GOT3 (cell line): ENCODE measurements at places on chromosomes 6 and 20.

GRCh38 chr6:62740596-62740995, 454.6 kb upstream of the KHDRBS2 start:
- no peak for DNase-seq

DNA sequence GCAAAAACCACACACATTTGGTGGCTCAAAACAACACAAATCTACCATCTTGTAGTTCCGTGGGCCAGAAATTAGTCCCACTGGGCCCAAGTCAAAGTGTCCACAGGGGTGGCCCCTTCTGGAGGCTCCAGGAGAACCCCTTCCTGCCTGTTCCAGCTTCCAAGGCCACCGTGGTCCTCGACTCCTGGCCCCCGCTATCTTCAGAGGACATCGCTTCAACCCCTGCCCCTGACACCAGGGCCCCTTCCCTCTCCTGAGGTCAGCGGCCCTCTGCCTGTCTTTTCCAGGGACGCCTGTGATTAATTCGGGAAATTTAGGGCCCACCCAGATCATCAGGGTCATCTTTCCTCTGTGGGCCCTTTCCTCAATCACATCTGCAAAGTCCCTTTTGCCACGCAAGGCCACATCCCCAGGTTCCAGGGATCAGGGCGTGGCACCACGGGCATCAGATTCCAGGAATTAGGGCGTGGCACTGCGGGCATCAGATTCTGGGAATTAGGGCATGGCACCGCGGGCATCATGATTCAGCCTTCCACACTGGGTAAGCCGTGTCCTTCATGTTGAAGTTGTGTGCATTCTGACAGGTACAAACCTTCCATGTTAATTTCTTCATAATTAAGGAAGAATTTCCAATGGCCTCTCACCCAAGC, 59.9 kb upstream of the SMOC2 start:
- no peak for DNase-seq

DNA sequence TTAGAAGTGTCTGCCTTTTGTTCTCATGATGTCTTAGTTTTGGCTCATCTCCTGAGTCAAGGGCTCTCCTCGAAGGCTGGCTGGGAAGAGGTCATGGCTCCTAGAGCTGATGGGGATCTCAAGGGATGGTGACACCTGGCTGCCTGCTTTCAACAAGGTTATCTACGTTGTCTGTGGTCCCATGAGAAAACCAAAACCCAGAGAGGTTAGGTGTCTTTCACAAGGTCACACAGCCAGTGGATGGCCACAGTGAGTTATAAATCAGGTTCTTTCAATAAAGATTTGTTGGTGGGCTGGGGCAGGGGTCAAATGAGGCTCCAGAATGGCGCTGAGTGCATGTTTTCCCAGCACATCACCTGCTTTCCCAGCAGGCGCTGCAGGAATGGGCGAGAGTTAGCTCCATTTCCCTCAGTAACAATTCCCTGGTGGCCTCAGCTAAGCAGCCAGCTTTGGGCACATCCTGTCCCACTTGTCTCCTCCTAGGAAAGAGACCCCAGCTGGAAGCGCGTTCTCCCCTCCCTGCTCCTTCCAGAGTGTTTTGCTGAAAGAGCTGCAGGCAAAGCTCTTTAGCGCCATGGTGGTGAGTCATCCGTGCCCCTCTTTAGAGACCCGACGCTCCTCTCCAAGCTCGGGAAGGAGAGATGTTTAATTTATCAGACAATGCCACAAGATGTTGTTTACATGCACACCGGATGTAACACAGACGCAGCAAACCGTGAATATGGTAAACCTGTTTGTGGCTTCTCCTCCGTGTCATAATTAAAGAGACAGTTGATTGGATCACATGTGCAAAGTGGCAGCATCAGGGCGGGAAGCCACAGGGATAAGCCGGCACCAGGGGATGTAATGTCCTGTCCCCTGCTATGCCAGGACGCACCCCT, 109.7 kb downstream of the LRFN2 start:
- DNase-seq, result no peak

DNA sequence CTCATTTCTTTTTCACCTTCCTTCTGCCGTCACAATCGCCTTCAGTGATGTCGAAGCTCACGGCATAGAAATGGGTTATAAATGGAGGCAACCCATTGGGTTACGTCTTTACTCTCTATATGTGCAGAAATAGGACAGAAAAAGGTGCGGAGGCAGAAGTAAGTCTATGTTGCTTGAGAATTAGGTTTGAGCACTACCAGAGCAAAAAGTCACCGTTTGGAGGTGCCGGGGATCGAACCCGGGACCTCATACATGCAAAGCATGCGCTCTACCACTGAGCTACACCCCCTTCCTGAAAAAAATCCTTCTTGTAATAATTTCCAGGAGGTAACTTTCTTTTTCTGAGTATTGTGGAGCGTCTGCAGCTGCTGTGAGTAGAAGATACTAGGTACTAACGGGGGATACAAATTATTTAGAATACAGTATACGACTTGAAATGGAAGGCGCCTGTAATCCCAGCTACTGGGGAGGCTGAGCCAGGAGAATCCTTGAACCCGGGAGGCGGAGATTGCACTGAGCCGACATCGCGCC, 134.2 kb downstream of the TRIM27 start:
- no peak for DNase-seq

- DNase-seq, result no peak
These were observed 420.9 kb upstream of the PLCB4 start for GRCh38 chr20:8647961-8648441.

- no peak for DNase-seq
These were observed 579.0 kb upstream of the BTBD3 start for GRCh38 chr20:11338496-11339306.

DNA sequence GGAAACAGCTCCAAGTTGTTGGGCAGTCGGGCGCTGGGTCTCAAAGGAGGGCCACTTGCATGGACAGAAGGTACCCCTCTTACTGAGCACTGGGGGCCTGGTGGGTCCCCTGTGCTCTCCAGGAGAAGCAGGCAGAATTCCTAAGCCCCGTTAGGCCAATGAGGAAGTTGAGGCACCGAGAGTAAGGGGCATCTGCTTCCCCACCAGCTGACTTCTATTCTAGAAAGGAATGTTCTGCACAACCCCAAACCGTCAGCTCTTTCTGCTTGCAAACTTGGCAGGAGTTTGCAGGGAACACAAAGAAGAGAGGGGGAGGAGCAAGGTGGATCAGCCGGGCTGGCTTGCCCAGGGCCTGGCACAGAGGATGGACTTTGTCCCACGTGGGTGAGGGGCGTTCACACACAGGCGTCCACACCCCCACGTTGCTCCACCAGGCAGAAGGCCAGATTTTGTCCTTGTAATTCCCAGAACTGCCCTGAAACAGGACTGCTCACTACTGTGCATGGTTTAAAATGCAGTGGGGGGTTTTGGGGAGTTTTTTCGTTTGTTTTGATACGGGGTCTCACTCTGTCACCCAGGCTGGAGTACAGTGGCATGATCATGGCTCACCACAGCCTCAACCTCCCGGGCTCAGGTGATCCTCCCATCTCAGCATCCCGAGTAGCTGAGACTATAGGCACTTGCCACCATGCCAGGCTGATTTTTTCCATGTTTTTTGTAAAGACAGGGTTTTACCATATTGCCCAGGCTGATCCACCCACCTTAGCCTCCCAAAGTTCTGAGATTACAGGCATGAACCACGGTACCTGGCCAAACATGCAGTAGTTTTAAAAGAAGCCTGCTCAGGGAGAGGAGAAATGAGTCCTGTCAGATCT, 93.3 kb downstream of the SNX5 start:
- peak; percentile 28 for DNase-seq

GRCh38 chr6:147527197-147527596, 18.7 kb downstream of the SAMD5 start:
- DNase-seq, result no peak

DNA sequence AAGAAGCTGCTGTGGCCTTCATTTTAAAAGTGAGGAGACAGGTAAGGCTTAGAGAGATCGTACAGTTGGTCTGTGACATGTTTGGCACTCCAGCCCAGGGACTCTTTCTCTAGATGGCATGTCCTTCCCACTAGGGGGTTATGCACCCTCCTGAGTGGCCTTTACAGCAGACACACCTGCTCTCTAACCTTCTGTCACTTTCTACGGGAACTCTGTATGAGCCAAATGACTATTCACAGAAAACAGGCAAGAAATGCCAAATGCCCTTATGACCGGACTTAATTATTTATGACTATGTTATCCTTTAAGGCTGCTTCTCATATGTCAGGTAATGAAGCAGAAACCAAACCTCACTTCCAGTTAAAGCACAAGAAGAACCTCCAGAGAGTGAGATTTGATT, 91.2 kb downstream of the MAP3K5 start:
- no peak for DNase-seq

DNA sequence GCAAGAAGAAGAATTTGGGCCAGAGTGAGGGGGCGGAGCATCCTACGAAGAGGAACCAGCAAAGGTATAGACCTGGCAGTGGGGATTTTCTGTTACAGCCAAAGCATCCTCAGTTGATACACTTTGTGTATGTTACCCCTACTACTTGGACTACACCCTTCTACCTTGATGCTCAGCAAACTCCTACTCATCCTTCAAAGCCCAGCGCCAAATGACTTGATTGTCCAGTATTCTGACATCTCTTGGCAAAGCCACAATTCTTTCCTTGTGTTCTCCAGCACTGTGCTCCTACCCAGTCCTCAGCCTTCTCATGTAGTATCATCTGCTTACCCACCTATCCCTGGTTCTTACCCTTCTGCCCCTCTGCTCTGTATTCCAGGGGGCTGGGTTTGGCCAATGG, 21.7 kb upstream of the CTNNBL1 start:
- DNase-seq, result no peak

- DNase-seq, result peak; percentile 73
These were observed 25.3 kb upstream of the TOP1 start for GRCh38 chr20:41003143-41003935.

DNA sequence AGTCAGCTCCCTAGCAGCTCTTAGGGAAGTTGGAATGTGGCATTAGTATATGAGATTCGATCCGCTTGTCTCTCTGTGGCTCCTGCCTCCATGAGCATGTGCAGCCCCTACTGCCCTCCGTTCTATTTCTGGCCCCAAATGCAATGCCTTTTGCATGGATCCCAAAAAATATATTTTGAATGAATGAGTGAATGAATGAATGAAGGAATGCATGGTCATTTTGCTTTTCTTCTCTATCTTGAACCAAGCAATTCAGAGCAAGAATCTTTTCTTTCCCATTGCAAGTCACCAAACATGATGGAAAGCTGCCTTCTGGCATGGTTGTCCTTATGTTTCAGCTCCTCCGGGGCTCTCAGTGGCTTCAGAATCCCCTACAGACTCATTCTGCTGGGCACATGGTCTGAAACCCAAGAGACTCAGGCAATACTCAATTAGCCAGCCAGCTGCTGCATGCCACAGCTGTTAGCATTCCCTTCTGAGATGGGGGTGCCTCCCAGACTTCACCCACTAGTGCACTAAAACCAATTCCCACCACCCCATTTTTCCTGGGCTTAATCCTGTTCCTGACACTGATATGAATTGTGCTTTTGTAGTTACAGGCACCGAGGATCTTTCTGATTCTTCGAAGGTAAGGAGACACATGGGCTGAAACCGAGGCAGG, 2.6 kb upstream of the IYD start:
- DNase-seq, result no peak

GRCh38 chr20:59375541-59375940, 75.1 kb downstream of the EDN3 start:
- DNase-seq, result no peak

GRCh38 chr20:21832442-21833385, 127.2 kb downstream of the PAX1 start:
- DNase-seq, result no peak

GRCh38 chr6:99868074-99868702, 125.8 kb downstream of the MCHR2 start:
- DNase-seq, result no peak

DNA sequence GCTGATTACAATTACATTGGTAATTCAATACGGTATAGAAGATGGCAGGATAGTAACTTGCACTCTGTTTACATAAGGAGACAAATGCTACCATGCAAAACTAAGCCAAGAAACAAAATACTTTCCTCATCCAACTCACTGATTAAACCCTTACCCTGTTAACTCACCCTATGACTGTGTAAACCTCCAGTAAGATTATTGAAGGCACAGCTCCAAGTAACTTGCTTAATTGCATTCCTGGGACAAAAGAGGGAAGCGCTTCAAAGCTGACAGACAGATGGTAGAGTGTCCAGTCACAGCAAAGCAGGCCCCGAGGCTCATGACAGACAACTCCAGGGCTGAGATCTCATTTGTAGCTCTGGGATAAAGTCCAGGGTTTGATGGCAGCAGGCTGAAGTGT, 6.9 kb upstream of the KIF16B start:
- no peak for DNase-seq

GRCh38 chr20:34246126-34246626, 5.0 kb downstream of the ASIP start:
- no peak for DNase-seq

GRCh38 chr6:41582540-41582939, 36.4 kb downstream of the FOXP4 start:
- no peak for DNase-seq

- DNase-seq, result no peak
These were observed 178.4 kb downstream of the MTHFD1L start for GRCh38 chr6:151043944-151044343.

DNA sequence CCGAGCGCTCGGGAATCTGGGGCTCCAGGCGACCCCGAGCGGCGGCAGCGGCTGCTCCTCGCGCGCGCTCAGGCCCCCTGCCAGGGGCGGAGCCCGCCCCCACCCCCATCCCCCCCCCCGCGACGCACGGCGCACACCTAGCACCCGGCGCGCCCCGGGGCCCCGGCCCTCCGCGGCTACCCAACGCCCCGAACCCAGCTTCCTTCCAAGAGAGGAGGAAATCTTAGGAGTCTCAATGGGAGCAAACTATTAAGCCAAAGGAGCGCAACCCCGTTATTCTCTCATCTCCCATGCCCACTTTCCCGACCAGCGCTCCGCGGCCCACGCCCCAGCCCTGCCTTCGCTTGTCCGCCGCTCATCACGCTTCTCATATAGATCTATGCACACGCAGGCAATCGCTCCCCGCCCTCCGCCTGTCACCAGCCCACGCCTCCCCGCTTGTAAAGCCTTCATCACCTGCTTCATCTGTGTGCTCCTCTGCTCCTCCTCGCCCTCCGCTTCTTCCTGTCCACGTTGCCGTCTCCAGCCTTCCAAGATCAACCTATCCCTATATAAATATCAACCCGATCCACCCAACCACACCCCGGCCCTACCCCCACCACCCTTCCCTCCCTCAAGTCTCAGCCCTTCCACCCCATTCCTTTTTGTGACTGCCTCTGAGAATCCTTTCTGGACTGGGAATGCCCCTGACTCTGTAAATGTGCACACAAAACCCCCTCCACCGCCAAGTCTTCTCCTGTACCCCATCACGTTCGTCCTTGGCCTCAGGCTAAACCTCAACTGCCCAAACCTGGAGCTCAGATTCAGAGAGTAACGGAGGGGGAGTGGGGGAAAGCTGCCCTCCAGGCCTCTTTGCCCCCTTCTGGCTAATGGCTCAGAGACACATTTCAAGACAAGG, at the start of gene DLK2:
DLK2 (minus strand) TSS at position 18 of the 898 bp plus-strand sequence. CDS start 723 bp downstream, outside the sequence.
- DNase-seq, result no peak

GRCh38 chr6:21801446-21802174, 208.1 kb downstream of the SOX4 start:
- DNase-seq, result no peak

- DNase-seq, result no peak
These were observed 480.9 kb upstream of the MARCKS start for GRCh38 chr6:113375950-113376846.

GRCh38 chr6:133644892-133645619, 243.9 kb upstream of the TCF21 start:
- DNase-seq, result no peak
